ENCODE measurements at places on chromosomes 4 and X.
A peak's percentile ranks its signal among the peaks of the same experiment; 100 is the strongest.

- H3K4me3 ChIP-seq: no peak overlapping the region
- H3K36me3 ChIP-seq: no peaks in the 10 kb centered on the region
- peaks cover 1% of the 10 kb centered on the region for H3K27me3 ChIP-seq
Measured at GRCh38 chrX:5702890-5703289, 525.8 kb downstream of the NLGN4X start.

DNA sequence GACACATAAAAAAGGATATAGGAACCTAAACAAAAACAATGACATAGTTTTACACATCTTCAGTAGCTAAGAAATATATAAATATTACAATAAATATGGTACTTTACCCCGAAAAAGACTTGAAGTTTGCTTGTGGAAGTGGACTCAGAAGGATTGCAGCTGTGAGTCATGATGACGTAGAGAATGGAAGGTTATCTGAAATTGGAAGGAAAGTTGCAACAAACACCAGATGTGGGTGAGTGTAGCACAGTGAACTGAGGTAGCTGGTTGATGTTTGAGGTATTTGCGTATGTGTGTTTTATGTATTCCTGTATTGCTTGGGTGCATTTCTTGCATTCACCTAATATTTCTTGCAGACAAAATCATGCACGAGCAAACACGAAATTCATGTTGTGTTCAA, 113.0 kb downstream of the ARX start:
- DNase-seq: no peak
- peaks cover 8% of the 10 kb centered on the region for H3K4me1 ChIP-seq
- peaks cover 4% of the 10 kb centered on the region for H3K36me3 ChIP-seq
- no peak overlapping the region for H3K27ac ChIP-seq
- no peaks in the 10 kb centered on the region for H3K27me3 ChIP-seq

DNA sequence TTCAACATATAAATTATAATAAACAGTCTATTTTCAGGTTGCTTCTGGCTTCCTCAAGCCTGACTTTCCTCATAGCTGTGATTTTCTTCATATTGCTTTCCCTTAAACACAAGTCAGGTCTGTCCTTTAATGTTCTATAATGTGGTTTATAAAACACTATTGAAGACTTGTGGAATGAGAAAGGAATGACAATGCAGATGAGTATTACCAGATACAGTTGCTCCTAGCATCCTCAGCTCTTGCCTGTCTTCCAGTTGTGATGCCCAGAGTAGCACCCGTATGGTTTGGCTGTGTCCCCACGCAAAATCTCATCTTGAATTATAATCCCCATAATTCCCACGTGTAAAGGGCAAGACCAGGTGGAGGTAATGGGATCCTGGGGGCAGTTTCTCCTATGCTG, 265.7 kb upstream of the BOD1L1 start:
- H3K27ac ChIP-seq: peak overlapping the region; percentile 98
- no peaks in the 10 kb centered on the region for H3K27me3 ChIP-seq
- H3K4me1 ChIP-seq: peaks cover 61% of the 10 kb centered on the region
- no peak for DNase-seq

DNA sequence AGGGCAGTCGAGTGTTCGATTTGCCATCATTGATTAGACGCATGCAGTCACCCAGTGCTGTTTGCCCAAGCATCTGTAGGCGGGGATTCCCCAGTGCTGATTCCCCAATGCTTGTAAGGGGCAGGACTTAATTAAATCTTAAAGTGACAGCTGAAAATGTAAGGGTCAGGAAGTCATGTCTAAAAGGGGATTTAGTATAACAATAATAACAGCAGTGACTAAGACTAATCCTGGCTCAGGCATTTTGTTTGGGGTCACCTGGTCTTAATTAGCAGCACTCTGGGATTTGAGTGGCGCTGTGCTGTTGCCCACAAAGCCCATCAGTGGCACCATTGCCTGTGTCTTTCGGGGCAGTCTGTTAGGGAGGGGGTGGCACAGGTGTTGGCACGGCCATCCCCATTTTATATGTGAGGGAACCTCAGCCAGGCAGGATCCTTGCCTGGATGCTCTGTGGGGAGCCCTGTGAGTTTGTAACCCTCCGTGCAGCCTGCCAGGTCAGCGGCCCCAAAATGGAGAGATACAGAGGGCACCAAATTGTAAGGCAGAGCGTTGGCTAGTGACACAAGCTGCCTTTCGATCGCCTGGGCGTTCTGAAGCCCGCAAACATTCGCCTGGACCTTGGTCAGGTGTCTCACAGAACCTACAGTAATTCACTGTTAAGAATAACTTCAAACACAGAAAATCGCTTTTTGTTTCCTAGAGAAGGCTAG, 146.7 kb downstream of the TBL1X start:
- H3K4me1 ChIP-seq: peaks cover 11% of the 10 kb centered on the region
- no peak overlapping the region for H3K4me3 ChIP-seq
- H3K27ac ChIP-seq: no peak overlapping the region
- DNase-seq: no peak

DNA sequence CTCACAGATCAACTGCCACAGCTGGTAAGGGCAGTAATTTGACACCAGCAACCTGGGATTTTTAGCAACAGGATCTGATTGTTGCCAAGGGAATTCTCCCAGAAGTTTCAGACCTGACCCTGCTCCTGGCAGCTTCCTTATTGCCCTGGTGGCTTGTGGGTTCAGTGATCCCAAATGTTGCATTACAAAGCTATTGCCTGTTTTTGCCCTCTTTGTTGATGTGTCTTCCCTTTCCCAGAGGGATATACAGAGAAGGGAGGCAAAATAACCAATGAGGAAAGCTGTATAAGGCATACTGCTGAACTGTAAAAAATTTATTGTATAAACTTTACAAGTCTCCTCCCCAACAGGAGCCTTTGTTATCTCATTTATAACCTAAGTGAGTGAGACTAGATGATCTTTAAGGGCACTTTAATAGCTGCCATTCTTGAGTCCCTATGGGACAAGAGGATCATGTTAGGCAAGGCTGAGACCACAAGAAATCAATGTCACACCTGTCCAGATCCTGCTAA, 22.2 kb downstream of the VSIG4 start:
- no peak overlapping the region for H3K27ac ChIP-seq
- DNase-seq: no peak
- H3K27me3 ChIP-seq: no peaks in the 10 kb centered on the region
- H3K4me1 ChIP-seq: no peaks in the 10 kb centered on the region
- no peak overlapping the region for H3K4me3 ChIP-seq

- H3K4me1 ChIP-seq: no peaks in the 10 kb centered on the region
- no peaks in the 10 kb centered on the region for H3K27me3 ChIP-seq
- no peaks in the 10 kb centered on the region for H3K36me3 ChIP-seq
- DNase-seq: no peak
Measured at GRCh38 chr4:60805500-60806313, 394.4 kb upstream of the ADGRL3 start.

- no peaks in the 10 kb centered on the region for H3K36me3 ChIP-seq
- H3K27ac ChIP-seq: peak overlapping the region; percentile 87
- H3K4me1 ChIP-seq: peaks cover 36% of the 10 kb centered on the region
- no peak for DNase-seq
Measured at GRCh38 chr4:1288786-1289185, 905 bp upstream of the MAEA start.

GRCh38 chr4:2754848-2755819, 1.0 kb downstream of the TNIP2 start:
- no peaks in the 10 kb centered on the region for H3K27me3 ChIP-seq
- peak overlapping the region; percentile 74 for H3K27ac ChIP-seq
- peaks cover 23% of the 10 kb centered on the region for H3K4me1 ChIP-seq
- H3K4me3 ChIP-seq: peak overlapping the region; percentile 80
- no peak for DNase-seq

DNA sequence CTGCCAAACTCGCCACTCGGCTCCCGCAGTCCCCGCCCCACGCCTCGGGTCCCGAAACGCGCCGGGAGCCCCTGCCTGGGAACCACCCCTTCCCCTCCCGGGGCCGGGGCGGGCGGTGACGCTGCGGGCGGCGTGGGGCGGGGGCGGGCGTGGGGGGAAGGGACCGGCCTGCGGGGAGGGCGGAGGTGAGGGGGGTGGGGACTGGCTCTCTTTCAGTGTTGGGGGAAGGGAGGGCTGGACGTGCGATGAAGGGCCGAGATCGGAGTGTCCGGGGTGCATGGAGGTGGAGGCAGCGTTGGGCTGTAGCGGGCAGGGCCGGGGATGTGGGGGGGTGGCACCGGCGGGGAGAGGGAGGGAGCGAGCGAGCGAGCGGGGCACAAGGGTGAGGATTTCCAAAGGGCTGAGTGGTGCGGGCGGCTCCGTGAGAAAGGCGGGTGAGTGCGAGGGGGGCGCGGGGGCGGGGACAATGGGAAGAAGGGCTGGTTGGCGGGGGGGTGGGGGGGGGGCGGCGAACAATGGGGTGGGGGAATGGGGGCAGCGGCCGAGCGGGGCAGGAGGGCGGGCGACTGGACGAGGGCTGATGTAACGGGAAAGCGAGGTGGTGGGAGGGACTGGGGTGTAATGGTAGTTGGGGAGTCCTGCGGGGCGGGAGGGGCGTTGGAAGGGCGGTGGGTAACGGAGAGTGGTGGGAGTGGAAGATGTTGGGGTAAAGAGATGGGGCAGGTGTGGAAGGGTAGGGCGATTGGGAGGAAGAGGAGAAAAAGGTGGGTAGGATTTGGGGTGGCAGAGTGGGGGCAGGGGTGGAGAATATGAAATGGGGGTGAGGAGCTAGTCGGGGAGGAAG, 578 bp downstream of the DCUN1D4 start:
- H3K27me3 ChIP-seq: no peaks in the 10 kb centered on the region
- H3K4me1 ChIP-seq: peaks cover 52% of the 10 kb centered on the region
- peak overlapping the region; percentile 94 for H3K4me3 ChIP-seq

GRCh38 chr4:7712021-7712671, 227.5 kb downstream of the AFAP1 start:
- peaks cover 37% of the 10 kb centered on the region for H3K27me3 ChIP-seq
- no peaks in the 10 kb centered on the region for H3K4me1 ChIP-seq
- no peak for DNase-seq
- peaks cover 13% of the 10 kb centered on the region for H3K36me3 ChIP-seq
- H3K4me3 ChIP-seq: no peak overlapping the region

DNA sequence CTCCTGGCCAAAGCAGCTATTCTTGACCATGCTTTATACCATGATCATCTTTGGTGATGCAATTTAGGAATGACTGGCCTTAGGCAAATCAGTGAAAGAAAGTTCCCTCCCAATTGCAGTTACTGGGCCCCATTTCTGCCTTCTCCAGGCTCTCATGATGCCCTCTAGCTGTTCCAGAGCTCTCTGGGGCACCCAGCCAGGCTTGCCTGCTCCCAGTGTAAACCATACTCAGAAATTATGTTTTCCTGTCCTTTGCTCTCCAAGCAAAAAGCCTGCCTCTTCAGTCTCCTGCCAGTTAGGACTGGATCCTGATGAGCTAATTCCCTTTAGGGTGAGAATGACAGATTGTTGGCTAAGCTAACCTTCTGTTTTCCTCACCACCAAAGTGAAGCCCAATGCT, 85.3 kb upstream of the RBPJ start:
- no peak overlapping the region for H3K4me3 ChIP-seq
- DNase-seq: no peak
- peaks cover 55% of the 10 kb centered on the region for H3K4me1 ChIP-seq

DNA sequence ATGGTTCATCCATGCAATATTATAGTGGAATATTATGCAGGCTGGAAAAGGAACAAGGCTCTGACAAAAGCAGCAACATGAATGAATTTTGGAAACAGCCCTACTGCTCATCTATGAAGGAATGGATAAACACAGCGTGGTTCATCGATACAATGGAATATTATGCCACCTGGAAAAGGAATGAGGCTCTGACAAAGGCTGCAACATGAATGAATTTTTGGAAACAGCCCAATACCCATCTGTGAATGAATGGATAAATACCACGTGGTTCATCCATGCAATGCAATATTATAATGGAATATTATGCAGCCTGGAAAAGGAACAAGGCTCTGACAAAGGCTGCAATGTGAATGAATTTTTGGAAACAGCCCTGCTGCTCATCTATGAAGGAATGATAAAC, 160.4 kb downstream of the CRLF2 start:
- H3K27me3 ChIP-seq: peaks cover 3% of the 10 kb centered on the region
- no peak for DNase-seq
- no peaks in the 10 kb centered on the region for H3K4me1 ChIP-seq

- H3K4me1 ChIP-seq: peaks cover 4% of the 10 kb centered on the region
- no peak overlapping the region for H3K4me3 ChIP-seq
- H3K36me3 ChIP-seq: no peaks in the 10 kb centered on the region
Measured at GRCh38 chr4:77185686-77186085, 28.7 kb downstream of the CCNG2 start.

- DNase-seq: no peak
- no peaks in the 10 kb centered on the region for H3K4me1 ChIP-seq
- H3K27ac ChIP-seq: no peak overlapping the region
- H3K4me3 ChIP-seq: no peak overlapping the region
- no peaks in the 10 kb centered on the region for H3K36me3 ChIP-seq
Measured at GRCh38 chr4:13674971-13675370, 47.4 kb upstream of the BOD1L1 start.

DNA sequence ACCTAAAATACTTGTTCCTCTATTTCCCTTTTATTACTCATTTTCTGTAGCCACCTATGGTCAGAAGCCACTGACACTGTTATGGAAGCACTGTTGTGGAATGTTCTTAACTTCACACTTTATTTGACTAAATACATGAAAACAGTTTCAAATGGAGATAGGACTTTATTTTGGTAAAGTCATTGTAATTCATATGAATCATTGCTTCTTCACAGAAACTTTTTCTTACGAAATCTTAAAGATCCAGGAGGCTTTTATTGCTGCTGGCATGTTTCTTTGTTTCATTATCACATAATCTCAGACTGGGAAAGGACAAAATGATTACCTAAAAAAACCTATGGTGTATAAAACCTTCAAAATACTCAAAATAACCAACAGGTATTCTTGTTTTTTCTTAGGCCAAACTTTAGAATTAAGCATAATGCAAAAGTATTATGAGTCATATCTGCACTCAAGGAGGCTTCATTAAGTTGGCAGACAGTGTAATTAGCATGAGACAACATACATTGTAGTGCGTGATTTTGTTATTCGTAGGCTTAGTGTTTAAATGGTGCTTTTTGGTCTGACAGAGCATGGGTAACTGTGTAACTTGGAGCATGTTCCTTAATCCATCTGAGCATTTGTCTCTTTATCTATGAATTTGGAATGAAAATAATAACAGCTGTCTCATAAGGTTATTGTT, 58.0 kb downstream of the SH3BGRL start:
- no peak for DNase-seq
- H3K27ac ChIP-seq: peak overlapping the region; percentile 88

DNA sequence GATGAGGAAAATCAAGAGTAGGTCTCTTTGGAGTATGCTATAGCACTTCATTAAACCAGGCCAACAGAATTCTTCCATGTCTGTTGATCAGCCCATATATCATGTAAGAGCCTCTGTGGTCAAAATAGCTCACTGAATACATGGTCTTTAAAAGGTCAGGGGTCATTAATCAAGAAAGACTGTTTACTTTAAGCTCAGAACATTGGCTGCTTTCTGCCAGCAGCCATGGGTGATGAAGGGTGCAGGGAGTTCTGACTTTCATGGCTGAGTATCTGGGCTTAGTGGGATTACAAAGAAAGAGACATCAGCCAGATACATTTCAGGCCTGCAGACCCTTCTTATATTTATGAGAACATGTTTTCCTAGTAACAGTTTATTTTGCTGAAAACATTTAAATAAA, 7.1 kb upstream of the C4orf54 start:
- H3K27ac ChIP-seq: no peak overlapping the region
- DNase-seq: no peak
- H3K4me1 ChIP-seq: no peaks in the 10 kb centered on the region
- no peaks in the 10 kb centered on the region for H3K36me3 ChIP-seq
- no peak overlapping the region for H3K4me3 ChIP-seq
